ENCODE measurements at places on chromosomes 1 and 21.
A peak's percentile ranks its signal among the peaks of the same experiment; 100 is the strongest.

DNA sequence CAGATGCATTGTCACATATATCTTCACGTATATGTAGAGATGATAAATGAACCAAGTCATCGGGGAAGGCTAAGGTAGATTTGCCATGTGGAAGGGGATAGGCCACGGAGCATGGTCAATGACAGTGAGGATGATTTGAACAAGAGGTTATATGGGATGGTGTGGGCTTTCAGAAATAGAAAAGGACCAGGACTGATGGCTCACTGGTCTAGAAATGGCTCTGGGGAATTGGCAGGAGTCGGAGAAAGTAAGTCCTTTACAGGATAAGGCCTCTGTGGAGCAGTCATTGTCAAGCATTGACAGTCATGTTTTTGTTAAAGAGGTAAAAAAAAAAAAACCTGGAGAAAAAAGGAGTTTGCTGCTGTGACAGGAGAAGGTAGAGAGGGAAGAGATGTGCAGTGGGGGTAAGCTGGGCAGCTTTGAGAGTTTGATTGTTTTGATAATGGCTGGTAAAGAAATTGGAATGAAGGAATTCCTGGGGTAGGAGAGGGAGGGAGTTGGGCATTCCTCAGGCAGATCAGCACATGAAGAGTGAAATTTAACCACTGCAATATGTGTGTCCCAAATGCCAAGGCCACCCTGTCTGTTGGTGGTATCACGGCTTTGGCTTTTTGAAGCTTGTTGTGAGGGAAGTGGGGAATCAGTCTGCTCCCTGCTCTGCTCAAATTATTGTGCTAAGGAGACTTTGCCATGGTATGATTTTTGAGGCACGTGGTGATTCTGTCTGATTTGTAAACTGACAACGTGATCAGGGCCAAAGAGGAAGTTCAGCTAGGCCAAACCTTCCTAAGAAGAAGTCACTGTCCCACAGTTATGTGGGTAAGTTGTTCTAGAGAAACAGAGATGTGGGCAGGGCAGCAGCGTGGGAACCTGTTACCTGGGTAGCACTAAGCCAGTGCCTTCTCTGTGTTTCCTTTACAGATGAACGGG, 26.0 kb downstream of the MACF1 start:
- H3K4me1 ChIP-seq = no peaks in the 10 kb centered on the region
- peaks cover 2% of the 10 kb centered on the region for H3K36me3 ChIP-seq
- DNase-seq = peak; percentile 55
- H3K4me3 ChIP-seq = no peak overlapping the region
- no peaks in the 10 kb centered on the region for H3K27me3 ChIP-seq

DNA sequence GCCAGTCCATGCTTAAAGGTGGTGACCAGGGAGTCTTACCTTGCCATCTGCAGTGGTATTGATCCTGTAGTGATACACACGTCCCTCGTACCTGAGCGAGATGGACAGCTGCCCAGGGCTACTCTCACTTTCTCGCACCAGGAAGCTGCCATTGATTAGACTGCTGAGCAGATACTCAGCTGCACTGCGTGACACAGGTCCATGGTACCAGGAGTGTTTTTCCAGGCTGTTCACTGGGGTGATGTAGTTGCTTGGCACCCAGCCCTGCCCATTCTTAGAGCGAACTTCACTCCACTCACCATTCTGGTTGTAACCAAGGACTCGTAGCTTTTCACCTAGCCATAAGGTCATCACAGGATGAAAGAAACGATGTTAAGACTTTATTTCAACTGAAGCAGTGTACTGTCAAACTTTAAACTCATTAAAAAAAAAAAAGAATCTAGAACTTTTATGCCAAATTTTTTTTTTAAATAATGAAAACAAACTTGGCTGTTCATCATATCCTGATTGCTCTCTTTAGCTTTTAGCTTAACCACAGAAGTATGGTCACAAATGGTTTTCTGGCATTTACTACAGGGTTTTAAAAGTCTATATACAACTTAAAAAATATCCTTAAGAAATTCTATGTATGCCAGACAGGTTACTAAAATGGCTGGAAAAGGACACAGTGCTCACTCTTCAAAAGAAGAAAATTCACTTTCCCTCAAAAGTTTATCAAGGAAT, 44.6 kb downstream of the TOR3A start:
- no peaks in the 10 kb centered on the region for H3K4me1 ChIP-seq
- H3K27me3 ChIP-seq = no peaks in the 10 kb centered on the region
- peaks cover 36% of the 10 kb centered on the region for H3K36me3 ChIP-seq
- no peak overlapping the region for H3K27ac ChIP-seq
- no peak for DNase-seq
- no peak overlapping the region for H3K4me3 ChIP-seq

GRCh38 chr1:199545780-199546179, 481.7 kb upstream of the NR5A2 start:
- no peaks in the 10 kb centered on the region for H3K4me1 ChIP-seq
- H3K36me3 ChIP-seq = no peaks in the 10 kb centered on the region
- H3K4me3 ChIP-seq = no peak overlapping the region
- H3K27me3 ChIP-seq = no peaks in the 10 kb centered on the region
- H3K27ac ChIP-seq = no peak overlapping the region

- no peak overlapping the region for H3K4me3 ChIP-seq
- DNase-seq = no peak
- peaks cover 24% of the 10 kb centered on the region for H3K36me3 ChIP-seq
These were observed 37.5 kb downstream of the CAMTA1 start for GRCh38 chr1:6822530-6823359.

GRCh38 chr21:45302082-45303061, 14.7 kb upstream of the POFUT2 start:
- peak; percentile 58 for DNase-seq
- H3K36me3 ChIP-seq = no peaks in the 10 kb centered on the region
- peaks cover 3% of the 10 kb centered on the region for H3K4me1 ChIP-seq
- peak overlapping the region; percentile 7 for H3K27ac ChIP-seq

DNA sequence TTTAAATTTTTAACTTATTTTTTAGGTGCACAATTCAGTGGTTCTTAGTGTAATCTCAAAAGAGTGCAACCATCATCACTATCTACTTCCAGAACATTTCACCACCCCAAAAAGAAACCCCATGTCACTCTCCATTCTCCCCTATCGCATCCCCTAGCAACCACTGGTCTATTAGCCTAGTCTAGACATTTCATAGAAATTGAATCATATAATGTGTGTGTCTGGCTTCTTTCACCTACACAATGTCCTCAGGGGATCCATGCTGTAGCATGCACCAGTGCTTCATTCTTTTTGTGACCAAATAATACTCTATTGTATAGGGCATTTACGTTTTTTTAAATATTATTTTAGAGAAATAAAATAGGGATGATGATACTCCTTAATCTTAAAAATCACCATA, 64.7 kb downstream of the JAK1 start:
- DNase-seq = no peak
- H3K4me3 ChIP-seq = no peak overlapping the region
- peaks cover 5% of the 10 kb centered on the region for H3K4me1 ChIP-seq

Data from endodermal cell (in vitro differentiated cells).